ENCODE measurements at places on chromosomes 6 and 20. TPM values are rescaled to one million over a fixed set of nuclear protein-coding genes. Genes with fewer than 3 reads are reported as not detected.

Gene NAPB
- polyA plus RNA-seq, result 15.3 TPM

Gene ZSCAN23
- 17.2 TPM for polyA plus RNA-seq

Gene MRS2
- 43.7 TPM for polyA plus RNA-seq

Gene SLC25A27
- polyA plus RNA-seq, result 44.8 TPM

GRCh38 chr6:99612551-99613408 is 6.1 kb downstream of the PRDM13 start:
- no peak for DNase-seq

GRCh38 chr6:68196645-68197044 is 438.4 kb upstream of the ADGRB3 start:
- no peak for DNase-seq

DNA sequence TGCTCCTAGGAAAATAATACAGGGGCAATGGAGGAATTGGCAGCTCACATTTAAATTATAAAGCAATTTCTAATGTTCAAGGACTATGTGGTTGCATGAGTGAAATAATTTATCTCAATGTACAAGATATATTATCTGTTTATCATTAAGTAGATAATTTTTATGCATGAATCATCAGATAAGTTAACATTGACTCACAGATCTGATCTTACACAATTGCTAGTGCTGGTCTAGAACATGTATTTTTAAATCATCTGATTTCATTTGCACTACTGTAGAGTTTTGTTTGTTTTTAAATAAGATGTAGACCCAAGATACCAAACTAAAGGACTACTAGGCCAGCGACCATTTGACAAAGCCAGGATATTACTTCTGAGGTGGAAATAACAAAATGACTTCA is 199.2 kb downstream of the BMP2 start:
- DNase-seq, result no peak

DNA sequence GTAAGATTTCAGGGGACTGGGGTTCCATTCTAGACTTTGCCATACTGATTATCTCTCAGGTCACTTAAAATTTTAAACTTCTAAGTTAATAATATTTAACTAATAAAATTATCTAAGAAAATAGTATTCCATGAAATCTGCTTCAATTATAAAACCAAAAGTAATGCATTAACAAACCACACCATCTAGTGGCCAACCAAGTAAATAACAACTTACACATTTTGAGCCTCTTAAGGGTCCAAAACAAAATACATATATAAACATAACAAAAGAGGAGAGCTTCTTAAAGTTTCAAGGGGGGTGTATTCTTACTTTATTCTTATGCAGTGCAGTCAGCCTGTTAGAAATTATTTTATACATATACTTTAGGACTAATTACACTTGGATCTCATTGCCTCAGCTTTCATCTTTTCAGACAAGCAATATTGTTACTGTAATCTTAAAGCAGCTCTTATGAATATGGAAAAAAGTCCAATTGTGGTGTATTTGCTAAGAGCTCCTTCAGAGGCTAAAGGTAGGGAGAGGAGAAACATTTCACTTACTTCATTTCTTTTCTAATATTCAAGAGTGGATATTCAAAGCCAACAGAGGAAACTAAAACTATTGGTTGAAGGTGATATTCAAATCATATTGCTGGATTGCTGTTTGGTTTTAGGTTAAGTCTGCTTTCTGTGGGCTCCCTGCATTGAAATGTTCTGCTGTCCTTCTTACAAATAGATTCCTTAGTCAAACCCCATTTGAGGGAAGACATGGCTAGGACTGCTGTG is 199.7 kb upstream of the SIM1 start:
- no peak for DNase-seq

DNA sequence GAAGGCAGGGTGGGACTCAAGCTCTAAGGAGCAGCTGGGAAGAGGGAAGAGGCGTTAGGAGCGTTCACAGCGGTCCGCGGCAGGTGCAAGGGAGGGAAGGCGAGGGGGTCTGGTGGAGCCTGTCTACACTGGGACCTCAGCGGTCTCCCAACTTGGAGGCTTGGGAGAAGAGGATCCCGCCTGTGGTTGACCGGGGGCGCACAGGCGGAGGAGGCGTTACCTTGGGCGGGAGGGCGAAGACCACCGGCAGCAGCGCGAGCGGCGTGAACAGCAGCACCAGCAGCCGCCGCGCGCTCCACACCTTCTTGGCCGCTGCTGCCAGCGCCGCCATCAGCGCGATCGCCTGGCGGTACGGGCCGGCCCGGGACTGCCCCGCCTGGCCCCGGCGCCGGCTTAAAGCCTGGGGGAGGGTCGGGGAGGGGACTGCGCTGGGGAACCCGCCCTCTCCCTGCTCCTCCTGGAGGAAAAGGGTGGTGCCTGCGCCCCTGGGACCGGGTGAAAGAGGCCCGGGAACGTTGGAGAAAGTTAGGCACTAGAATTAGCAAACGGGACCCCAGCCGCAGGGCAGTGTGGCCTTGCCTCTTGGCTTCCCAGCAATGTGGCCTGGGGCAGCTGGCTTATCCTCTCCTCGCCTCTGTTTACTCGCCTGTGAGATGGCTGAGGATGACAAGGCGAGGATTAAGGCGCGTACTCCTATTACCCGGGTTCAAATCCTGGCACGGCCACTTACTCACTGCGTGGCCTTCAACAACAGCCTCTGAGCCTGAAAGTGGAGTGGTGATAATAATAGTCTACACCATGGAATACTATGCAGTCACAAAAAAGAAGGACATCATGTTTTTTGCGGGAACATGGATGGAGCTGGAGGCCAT is at the start of gene SLC13A3:
Gene SLC13A3 (minus strand): TSS at position 369 of the 872 bp plus-strand sequence. CDS start 38 bp downstream, at position 331.
- DNase-seq, result no peak
